ENCODE measurements at places on chromosomes 16 and 17.

GRCh38 chr17:21104608-21105007 is 22.2 kb upstream of the DHRS7B start:
- DNase-seq, result no peak

DNA sequence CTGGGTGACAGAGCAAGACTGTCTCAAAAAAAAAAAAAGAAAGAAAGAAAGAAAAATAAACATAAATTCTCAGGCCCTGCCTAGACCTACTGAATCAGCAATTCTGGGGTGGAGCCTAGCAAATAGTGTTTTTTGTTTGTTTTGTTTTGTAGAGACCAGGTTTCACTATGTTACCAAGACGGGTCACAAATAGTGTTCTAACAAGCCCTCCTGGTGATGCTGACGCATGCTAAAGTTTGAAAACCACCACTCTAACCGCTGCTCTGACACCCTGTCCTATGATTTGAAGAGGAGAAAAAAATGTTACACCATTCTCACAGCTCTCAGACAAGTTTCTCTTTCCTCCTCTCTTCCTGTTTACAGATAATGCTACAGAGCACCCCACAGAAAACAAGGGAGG is 1.5 kb downstream of the MRPL10 start:
- no peak for DNase-seq

DNA sequence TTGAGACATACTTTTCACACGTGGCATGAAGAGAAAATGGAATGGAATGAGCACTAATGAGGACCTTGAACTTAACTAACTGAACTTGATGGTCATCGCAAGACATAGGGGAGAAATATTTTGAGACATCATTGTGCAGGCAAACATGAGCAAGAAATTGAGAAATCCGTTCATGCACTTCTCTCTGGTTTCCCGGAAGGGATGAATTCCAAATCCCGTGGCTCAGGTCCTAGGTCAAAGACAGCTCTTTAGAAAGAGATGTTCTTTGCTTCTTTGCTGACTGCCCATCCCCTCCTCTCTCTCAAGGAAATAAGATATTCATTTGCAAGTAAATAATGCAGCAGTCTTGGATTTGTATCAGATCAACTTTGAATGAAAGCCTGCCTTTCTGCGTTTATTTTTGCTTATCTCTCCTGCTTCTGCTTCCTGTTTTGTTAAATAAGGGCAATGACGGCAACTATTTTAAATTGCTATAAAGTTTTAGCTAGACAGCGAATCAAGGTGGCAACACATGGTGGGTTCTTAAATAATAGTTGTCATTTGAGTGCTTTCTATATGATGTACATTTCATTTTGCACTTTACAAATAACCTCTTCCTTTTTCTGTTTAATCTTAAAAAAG is 657.8 kb downstream of the MAF start:
- DNase-seq, result no peak

DNA sequence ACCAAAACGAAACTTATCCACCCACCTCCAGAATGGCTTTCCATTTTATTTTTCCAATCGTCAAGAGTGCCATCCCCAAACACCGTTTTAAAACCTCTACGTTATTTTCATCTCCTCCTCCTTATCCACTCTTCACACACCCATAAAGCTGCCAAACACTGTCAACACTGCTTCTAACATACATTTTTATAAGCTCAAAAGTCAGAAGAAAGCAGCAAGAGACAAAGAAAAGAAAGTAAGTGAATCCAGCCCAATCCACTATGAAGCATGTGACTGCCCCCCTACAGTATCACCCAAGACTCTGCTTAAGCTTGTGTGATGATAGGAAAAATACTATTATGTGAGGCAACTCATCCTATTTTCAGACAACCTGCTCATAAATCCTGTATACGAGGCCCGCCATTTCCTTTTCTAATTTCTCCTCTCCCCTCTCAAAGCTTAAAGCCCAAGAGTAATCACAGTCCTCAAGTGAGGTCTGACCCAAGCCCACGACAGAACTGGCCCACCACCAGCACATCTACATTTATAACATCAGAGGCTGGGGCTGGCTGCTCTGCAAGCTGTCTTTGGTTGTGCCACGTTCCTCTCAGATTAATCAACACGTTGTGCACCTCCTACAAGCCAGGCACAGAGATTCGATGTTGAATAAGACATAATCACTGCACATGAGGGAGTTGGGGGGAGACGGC is 16.3 kb downstream of the USP31 start:
- DNase-seq, result no peak

DNA sequence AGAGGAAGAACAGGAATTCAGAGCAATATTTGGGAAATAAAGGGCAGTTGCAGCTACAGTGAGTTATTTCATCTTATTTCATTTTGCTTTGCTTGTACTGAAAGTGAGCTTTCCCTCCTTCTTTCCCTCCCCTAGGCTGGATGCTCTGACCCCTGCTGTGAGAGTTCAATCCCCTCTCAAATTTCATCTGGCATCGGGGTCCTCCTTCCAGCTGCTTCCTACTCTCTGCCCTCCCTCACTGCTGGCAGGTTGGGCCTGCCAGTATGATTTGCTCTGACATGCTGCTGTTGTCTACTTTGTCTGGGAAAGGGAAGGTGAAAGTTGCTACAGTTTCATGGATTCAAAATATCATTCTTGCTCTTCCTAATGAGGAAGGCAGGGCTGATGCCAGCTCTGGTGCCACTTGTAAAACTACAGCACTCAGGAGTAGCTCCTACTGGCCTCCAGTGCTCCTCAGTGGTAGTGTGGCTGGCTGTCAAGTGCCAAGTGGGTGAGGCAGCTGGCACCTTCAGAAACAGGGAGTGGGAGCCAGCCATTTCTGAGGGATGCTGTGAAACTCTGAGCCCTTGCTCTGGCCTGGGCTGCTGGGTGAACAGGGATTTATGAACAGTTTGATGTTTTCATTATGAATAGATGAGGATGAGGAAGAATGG is 408.6 kb downstream of the HAPSTR1 start:
- DNase-seq, result no peak

DNA sequence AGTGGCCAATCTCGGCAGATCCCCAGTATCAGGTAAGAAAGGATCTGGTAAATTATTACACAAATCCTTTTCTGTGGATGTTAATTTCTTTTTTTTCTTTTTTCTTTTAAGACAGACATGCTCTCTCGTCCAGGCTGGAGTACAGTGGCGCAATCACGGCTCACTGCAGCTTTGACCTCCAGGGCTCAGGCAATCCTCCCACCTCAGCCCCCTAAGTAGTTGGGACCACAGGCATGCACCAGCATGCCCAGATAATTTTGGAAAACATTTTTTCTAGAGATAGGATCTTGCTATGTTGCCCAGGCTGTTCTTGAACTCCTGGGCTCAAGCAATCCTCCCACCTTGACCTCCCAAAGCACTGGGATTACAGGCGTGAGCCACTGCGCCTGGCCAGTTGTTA is 54.0 kb downstream of the GAS7 start:
- no peak for DNase-seq

DNA sequence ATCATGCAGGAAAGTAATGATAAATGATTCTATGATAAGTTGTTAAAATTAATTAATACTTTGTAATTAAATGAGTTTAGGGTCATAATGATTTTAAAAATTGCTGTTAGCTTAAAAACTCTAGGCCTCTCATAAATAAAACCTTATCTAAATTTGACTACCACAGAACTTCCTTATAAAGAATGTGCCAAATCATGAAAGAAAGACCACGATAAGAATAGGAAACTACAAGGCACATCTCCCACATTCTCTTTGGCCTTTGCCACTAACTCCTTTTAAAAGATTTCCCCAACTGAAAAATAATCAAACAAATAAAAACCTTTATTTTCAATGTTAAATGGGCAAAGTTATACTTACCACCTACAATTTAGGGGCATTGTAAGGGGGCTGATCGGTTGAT is 164.6 kb upstream of the C17orf78 start:
- no peak for DNase-seq

DNA sequence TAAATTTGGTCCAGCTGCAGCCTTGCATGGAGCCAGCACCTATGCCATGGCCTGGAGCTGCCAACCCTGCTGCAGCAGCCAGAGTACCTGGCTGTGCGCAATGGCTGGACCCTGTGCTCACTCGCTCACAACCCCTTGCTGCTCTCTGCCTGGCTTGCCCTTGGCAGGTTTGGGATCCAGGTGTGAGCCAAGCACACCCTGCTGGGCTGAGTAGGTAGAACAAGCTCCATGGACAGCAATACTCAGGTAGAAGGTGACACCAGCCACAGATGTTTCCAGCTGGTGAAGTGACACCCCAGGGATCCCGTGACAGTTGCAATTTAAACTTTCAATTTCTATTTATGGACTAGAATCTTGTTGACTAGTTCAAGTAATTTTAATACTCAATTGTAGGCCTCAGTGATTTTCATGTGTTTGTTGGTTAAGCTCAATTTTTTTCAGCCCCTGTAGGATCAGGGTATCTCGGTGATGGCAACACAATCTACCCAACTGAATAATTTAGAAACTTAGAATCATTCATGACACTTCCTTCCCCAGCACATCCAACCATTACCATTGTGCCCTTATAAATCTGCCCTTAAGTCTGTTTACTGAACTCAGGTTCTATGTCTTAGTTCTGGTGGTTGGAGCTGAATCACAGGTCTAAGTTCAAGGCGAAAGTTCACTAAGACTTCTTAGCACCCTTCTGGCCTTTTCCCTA is 480.0 kb downstream of the PMP22 start:
- no peak for DNase-seq
